ENCODE measurements at places on chromosomes 7 and 10.

DNA sequence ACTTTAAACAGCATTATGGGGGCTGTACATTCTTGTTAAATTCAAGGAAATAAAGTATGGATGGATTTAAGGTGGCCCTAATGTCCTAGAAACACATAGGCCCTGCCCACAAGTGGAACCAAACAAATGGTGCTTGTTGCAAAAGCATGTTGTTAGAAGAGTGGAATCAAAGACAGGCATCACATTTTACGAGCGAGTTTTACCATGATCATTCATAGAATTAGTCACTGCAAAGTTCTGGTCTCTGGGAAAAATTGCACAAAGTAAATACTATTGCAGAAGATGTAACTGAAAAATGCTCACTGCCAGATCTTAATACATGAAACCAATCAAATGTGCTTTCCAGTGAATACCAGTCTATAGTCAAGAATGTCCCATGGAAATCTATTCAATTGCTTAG is 677.1 kb downstream of the PARD3 start:
- DNase-seq: no peak

DNA sequence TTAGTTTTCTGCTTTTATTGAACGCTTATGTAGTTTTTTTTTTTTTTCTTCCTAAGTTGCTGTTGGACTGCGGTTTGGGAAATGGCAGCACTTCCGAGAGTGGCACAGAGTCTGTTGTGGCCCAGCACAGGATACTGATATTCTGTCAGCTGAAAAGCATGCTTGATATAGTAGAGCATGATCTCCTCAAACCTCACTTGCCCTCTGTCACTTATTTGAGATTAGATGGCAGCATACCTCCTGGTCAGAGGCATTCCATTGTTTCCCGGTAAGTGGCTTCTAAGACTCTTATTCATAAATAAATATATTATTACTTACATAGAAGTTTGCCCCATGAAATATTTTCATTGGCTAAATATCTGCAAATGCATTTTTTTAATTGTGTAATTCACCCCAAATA is 101.1 kb downstream of the BTAF1 start:
- DNase-seq: no peak

DNA sequence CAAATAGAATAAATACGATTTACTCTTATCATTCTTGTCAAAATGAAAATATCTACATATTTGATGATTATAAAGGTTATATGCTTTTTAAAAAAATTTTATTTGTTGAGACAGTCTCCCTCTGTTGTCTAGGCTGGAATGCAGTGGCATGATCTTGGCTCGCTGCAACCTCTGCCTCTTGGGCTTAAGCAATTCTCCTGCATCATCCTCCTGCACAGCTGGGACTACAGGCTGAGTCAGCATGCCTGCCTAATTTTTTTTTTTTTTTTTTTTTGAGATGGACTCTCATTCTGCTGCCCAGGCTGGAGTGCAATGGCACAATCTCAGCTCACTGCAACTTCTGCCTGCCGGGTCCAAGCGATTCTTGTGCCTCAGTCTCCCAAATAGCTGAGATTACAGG is 48.9 kb downstream of the PUS7 start:
- no peak for DNase-seq

- no peak for DNase-seq
Observed at GRCh38 chr10:17981766-17982380, 30.2 kb downstream of the SLC39A12 start.

- DNase-seq: no peak
Observed at GRCh38 chr7:152120210-152120609, 94.7 kb downstream of the GALNT11 start.

GRCh38 chr10:21217107-21217506 is 308.4 kb downstream of the SKIDA1 start:
- no peak for DNase-seq

DNA sequence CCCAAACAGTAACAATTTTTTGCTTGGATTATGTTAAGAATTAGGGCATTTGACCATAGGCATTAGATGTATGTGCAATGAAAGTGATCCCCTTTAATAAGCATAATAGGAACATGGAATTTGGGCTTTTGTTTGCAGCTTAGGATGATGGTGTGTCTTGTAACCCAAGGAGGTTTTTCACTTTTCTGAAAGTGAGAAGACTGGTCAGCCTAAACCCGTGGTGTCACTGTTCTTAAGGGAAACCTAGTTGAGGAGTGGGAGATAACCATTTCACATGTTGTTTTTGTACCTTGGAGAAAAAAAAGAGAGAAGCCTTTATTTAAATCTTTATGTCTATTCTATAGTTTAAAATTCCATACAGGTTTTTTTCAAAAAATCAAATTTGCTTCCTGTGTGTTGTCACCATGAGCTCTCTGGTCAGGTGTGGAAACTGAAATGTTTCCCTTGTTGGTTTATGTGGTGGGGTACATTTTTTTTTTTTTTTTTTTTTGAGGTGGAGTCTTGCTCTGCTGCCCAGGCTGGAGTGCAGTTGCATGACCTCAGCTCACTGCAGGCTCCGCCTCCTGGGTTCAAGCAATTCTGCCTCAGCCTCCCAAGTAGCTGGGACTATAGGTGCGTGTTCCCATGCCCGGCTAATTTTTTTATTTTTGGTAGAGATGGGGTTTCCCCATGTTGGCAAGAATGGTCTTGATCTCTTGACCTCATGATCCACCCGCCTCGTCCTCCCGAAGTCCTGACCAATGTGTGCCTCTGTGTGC is 7.7 kb downstream of the CCM2 start:
- DNase-seq: no peak

- DNase-seq: no peak
Observed at GRCh38 chr7:151850491-151851124, 26.3 kb downstream of the PRKAG2 start.

DNA sequence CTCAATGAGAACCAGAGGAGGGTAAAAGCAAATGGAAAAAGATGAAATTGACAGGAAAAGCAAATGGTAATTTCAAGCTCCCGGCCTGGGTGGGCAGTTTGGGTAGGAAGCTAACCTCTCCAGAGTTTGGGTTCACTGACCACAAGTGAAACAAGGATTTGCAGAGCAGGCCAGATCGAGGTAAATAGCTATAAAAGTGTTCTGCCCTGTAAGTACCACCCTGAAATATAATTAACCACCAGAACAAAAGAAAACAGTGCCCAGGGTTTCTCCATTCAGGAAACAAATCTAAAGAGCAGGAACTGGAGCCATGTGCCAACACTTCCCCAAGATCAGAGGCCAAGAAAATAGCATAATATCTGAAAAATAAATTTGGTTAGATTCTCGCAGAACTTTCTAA is 276.7 kb upstream of the MEOX2 start:
- DNase-seq: no peak

DNA sequence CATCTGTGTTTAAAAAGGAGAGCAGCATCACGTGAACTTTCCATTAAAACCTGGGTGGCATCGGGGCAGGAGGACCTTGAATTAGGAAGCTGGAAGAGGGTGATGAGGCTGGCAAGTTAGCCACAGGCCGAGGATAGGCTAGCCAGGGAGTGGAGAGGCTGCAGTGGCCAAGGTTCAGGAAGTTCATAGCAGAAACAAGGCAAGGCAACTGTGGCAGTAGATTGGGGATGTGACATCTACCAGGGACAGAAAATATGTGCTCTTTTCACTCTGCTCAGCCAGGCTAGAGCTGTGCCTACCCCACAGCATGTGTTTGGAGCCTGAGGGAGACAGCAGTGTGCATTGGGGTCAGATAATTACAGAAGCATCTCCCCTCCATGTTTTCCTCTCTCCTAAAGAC is 2.2 kb upstream of the INPP5F start:
- DNase-seq: no peak

- peak; percentile 35 for DNase-seq
Observed at GRCh38 chr10:44725404-44725803, 185.7 kb upstream of the TMEM72 start.

DNA sequence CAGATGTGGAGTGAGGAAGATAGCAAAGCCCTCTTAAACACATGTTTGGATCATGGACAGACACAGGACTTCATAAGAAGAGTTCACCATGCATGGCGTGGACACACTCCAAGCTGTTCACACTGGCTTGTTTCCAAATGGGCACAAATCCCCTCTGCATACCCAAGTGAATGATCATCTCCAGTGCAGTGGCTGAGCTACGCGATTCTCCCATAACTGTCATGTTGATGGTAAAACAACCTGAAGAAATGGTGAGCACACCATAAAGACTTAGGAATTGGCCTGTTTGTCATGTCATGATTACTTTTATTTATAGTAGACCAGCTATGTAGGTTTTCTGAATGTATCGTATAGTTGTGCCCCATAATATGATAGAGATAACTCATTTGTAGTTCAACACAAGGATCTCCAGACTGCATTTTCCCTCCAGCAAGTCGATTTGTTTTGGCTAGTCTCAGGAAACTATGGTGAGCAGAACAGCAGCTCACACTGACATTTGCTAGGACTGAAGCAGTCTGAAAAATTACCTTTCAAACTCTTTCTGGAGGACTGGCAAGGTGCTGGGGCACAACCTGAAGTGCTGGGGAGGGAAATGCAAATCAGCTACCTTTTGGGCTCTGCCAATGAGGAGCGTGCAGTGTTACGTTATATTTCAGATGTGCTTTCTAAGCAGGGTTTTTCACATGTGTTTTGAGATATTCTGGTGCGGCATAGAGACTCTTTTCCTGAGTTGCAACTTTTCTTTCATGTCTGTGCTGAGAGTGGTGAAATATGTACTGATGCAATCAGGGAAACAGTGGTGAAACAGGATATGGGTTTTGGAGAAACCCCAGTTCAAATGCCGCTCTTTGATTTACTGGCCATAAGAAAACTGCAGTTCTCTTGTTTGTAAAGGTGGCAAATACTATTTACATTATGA is 629.6 kb upstream of the DPP6 start:
- peak; percentile 78 for DNase-seq

GRCh38 chr7:64947252-64948000 is 43.4 kb downstream of the ZNF117 start:
- DNase-seq: no peak

DNA sequence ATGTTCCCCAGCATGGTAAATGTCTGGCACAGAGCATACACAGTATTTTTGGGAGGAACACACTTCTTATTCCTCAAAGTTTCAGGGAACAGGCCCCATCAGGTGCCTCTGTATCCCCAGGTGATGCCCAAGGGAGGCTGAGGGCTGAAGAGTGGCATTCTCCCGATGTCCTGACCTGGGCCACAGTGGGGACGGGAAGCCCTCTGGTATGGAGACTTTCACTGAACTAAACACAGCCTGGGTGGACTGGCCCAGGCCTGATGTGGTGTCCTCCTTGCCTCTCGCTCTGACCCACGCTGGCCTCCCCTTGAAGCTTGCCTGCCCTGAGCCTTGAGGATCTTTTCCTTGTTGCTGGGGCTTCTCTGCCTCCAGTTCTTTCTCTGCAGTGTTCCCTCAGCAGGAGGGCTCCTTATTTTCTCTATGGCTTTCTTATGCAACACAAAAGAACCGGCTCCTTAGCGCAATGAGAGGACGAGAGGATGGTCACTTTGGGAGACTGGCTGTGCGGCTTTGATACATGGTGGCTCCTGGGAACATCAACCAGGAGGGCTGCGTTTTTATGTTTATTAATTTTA is 157.5 kb upstream of the TNS3 start:
- DNase-seq: no peak

DNA sequence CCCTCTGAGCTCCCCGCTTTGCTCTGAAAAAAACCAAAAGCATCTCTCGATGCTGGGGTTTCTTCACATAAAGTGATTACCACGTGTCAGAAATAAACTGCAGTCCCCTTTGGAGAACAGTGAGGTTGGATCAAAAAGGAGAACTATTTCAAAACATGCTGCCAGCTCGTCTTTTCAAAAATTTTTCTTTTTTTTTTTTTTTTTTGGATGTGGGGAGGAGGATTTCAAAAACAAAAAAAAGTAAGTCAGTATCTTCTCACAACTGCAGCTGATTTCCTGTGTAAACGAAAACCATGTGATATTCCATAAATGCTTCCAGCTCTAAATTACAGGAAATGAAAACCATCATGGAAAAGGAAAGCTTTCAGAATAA is 155.0 kb upstream of the LYZL2 start:
- DNase-seq: no peak

- no peak for DNase-seq
Observed at GRCh38 chr7:121916211-121916610, 43.2 kb downstream of the PTPRZ1 start.

DNA sequence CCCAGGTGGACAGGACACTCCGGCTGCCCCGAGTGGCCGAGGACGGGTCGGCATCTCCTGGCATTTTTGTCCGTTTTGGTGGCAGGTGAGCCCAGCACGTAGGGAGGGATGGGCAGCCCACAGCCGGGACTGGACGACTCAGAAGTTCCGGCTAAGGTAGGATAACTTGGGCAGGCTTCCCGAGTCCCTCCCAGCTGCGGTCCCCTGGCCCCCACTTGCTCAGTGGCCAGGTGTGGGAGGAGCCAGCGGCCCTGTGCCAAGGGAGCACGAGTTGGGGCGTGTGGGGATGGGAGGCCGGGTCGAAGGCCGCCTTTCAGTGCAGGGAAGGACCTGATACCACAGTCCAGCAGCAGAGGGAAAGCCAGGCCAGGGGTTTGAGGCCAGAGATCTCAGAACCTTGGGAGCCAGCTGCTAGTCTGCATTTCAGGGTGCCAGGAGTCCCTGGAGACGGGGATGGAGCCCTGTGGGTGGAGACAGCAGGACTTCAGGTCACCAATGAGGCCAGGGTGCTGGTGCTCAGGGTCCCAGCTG is 58.5 kb downstream of the PWWP2B start:
- no peak for DNase-seq

GRCh38 chr10:35824704-35825103 is 182.6 kb upstream of the FZD8 start:
- no peak for DNase-seq

DNA sequence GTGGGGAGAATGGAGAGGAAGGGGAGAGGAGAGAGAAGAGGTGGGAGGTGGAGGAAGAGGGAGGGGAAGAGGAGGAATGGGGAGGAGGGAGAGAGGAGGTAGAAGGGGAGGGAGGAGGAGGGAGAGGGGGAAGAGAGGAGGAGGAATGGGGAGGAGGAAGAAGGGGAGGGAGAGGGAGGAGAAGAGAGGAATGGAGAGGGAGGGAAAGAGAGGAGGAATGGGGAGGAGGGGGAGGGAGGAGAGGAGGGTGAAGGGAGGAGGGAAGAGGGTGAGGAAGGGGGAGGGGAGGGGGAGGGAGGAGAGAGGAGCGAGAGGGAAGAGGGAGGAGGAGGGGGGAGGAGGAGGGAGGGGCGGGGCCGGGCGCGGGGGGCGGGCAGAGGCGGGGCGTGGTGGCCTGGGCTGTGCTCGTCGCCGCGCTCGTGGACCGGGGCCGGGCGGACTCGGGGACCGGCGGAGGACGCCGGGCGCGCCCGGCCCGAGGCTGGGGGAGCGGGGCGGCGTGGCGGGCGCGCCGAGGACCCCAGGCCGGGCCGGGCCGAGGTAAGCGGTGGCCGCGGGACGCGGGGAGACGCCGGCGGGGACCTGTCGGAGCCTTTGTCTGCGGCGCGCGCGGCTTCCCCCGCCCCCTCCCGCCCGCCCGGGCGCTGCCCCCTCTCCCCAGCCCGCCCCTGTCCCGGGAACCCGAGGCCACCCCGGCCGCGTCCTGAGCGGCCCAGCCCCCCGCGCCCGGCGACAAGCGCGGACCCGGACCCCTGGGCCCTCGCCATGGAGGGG is at the start of gene SLC29A4:
TSS of gene SLC29A4 (plus strand) at position 401 of the 774 bp plus-strand sequence. CDS start 4,874 bp downstream, outside the sequence.
- no peak for DNase-seq

Data from GF-D8 (cell line).